ENCODE measurements at places on chromosomes 5 and 9. TPM values are rescaled to one million over a fixed set of nuclear protein-coding genes. Genes with fewer than 3 reads are reported as not detected.
A peak's percentile ranks its signal among the peaks of the same experiment; 100 is the strongest.

SPINK13 gene
- not detected for polyA plus RNA-seq

CMYA5 gene
- not detected for polyA plus RNA-seq

STKLD1 gene
- 1.9 TPM for polyA plus RNA-seq

WNK2 gene
- polyA plus RNA-seq: not detected

CDH9 gene
- polyA plus RNA-seq: 0.37 TPM

- DNase-seq: no peak
Observed at GRCh38 chr9:132156262-132156661, 5.6 kb upstream of the NTNG2 start.

- no peak for DNase-seq
Observed at GRCh38 chr5:149837680-149838269, 106.8 kb downstream of the PDE6A start.

GRCh38 chr5:112534611-112535255, 115.7 kb upstream of the EPB41L4A start:
- no peak for DNase-seq

GRCh38 chr9:3238236-3238635, 287.6 kb downstream of the RFX3 start:
- no peak for DNase-seq

DNA sequence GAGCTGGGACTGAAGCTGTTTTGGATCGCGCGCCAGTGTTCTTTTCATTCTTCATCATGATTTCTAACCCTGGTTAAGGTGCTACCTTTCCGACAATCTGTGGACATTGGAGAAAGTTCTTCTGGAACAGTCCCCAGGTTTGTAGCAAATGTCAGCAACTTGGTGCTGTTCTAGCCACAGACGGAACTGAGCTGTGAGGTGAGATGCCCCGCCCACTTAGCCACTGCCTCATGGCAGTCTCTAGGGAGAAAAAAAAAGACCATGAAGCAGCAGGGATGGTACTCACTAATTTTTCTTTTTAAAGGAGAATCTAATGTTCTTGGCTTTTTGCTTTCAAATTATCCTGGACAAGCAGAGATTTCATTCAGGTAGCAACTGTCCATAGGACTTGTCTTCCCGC, 72.1 kb upstream of the STK32A start:
- DNase-seq: no peak

- no peak for DNase-seq
Observed at GRCh38 chr5:143014017-143014651, 244.0 kb downstream of the ARHGAP26 start.

DNA sequence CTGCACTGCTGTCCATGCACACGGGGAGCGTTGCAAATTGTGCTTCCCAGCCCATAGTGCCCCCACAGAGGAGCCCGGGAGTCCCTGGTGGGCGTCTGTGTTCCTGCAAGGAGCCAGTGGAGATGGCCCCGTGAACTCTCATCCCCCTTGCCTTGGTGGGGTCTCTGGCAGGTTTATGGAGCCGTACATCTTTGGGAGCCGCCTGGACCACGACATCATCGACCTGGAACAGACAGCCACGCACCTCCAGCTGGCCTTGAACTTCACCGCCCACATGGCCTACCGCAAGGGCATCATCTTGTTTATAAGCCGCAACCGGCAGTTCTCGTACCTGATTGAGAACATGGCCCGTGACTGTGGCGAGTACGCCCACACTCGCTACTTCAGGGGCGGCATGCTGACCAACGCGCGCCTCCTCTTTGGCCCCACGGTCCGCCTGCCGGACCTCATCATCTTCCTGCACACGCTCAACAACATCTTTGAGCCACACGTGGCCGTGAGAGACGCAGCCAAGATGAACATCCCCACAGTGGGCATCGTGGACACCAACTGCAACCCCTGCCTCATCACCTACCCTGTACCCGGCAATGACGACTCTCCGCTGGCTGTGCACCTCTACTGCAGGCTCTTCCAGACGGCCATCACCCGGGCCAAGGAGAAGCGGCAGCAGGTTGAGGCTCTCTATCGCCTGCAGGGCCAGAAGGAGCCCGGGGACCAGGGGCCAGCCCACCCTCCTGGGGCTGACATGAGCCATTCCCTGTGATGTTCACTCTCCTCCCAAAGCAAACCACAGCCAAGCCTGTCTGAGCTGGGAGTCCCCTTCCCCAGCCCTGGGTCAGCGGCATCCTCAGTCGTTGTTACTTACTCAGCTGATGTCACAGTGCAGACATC, 3.1 kb downstream of the MRPS2 start:
- DNase-seq: no peak

DNA sequence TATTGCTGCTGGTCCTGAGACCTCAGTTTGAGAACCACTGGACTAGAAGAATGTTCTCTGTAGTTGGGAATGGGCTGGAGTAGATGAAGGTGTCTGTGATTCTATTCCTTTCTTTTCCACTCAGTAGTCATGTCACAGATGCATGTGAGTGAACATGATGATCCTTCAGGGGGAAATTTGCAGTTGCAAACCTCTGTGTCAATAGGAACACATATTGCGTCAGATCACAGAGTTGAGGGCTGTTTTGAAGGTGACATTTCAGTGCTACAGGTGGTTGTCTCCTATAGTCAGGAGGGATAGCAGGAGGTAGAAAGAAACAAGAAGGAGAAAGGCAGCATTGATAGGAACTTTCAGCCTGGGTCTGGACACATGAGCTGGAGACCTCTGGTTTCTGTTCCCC, 239.3 kb downstream of the ARHGEF28 start:
- DNase-seq: no peak

- no peak for DNase-seq
Observed at GRCh38 chr5:1315709-1316587, 21.1 kb upstream of the TERT start.

- peak; percentile 56 for DNase-seq
Observed at GRCh38 chr9:85521371-85522197, 220.2 kb downstream of the AGTPBP1 start.

DNA sequence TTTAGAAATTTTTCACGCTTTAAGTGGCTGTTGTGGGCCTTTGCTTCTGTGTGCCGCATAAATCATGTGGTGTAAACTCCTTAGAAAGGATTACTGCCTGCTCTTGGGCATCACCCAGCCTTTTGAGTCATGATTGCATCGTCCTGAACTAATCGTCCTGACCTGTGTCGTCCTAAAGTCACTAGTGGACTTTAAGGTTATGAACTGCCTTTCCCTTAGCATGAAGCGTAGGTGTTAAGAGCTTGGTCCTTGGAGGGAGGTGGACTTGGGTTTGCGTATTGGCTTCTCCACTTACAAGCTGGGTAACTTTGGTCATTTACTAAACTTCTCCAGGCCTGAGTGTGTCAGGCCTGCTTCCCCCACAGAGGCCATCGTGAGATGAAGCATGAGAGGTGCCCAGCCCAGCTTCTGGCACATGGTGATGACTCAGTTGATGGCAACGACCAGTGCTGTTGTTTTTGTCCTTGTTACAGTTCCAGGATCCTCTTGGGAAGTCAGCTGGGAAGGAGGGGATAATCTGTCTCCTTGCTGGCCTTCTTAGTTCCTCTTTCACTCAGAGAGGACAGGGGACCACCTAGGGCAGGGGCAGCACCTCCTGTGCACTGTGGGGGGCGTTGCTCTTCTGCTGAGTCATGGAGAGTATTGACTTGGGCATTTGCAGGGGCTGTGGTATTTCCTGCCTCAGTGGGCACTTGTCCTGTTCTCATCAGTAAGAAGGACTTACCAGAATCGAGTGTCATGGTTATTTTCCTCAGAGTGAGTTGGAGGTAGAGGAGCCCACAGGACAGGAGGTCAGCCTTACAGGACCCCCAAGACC, 54.2 kb upstream of the NCS1 start:
- DNase-seq: no peak

DNA sequence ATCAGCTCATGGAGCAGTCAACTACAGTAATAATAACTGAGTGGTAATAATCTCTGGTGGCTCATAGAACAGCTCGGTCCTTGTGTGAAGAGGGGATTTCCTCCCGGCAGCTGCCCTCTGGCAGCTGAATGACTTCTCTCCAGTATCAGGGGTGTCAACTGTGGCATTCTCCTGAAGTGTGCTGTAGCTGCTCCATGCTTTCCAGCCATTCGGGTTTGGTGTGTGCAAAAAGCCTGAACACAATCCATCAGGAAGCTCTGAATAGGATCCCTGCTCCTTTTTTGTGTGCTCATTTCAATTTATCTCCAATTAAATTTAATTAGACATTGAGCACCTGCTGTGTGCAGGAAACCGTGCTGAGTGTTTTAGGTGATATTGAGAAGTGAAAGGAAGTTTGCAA, 59.8 kb upstream of the BARX1 start:
- DNase-seq: no peak

- DNase-seq: no peak
Observed at GRCh38 chr5:14922456-14922855, 50.9 kb upstream of the ANKH start.

DNA sequence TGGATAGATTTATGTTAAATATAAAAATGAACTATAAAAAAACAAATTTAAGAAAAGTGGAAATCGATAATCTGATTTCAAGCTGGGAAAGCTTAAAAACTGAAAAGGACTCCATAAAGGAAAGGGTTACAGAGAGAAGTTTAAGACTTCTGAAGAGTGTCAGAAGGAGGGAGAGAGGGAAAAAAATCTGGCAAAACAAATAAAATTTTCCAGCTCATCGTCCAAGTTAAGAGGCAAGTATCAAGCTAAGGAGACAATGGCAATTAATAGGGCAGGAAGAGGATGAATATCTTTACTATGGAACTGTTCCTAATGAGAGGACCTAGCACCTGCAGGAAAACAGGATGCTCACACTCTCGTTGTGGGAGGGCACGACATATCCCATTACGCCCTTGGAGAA, 20.5 kb upstream of the HEXB start:
- peak; percentile 56 for DNase-seq

GRCh38 chr5:10317825-10318682, 10.4 kb upstream of the CMBL start:
- DNase-seq: no peak

DNA sequence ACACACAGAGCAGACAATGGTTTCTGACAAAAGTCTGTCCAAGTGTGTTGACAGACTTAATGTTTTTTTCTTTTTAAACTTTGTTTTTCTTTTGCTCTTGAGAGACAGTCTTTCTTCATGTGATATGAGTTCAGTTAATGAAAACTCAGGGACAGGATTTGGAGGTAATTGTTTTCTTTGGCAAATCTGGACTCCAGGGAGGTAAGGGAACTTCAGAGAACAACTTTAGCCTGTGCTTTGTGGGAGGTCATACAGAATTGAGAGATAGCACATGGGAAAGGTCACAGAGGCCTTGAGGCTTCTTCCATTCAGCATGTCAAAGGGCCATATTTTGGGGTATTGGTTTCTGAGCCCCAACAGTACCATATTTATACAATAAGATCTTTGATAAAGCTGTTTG, 9.3 kb downstream of the C9orf153 start:
- DNase-seq: no peak

GRCh38 chr5:133926489-133927299, 41.7 kb downstream of the C5orf15 start:
- no peak for DNase-seq

GRCh38 chr9:90038763-90039162, 434.0 kb downstream of the GADD45G start:
- no peak for DNase-seq

- DNase-seq: no peak
Observed at GRCh38 chr9:133168432-133168831, 4.7 kb upstream of the GBGT1 start.

Measured in muscle of arm (tissue), 14 donors.